Activated CD8-positive, alpha-beta T cell treated with anti-CD3 and anti-CD28 coated beads for 36 hours (primary cell): ENCODE measurements at places on chromosomes 13 and 19. TPM values are rescaled to one million over a fixed set of nuclear protein-coding genes. Genes with fewer than 3 reads are reported as not detected.

DNA sequence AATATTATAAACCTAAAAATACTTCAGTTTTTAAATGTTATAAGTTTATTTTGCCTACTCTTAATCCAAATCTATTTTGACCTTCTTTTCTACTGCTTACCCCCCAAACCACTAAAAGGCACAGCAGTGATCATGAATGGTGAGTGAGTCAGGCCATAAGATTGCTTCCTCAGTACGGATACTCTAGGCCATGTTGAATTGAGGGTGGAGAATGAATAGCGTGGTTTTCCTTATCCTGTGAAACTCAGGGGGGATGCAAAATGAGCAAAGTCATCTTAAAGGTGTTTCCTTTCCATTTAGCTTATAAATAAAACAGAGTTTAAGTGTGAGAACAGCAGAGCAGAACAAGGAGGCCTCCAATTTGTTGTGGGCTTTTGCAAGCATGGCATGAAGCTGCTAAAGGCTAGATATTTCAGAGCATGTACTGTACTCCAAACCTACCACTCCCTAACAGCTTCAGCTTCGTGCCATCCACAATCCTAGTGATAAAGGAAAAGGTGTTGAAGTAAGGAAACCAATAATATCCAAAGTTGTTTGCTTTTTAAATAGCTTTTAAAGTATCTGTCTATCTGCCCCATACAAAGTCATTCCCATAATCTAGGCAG, 25.0 kb downstream of the SERPINE3 start:
- no peak overlapping the region for H3K4me3 ChIP-seq
- H3K4me1 ChIP-seq, result peaks cover 14% of the 10 kb centered on the region
- H3K27ac ChIP-seq, result peak overlapping the region; percentile 4
- peaks cover 40% of the 10 kb centered on the region for H3K36me3 ChIP-seq

The ZNF442 gene
- total RNA-seq, result 1.8 TPM

GRCh38 chr19:55809381-55810058, 22.3 kb downstream of the NLRP11 start:
- H3K27ac ChIP-seq, result no peak overlapping the region
- H3K4me3 ChIP-seq, result no peak overlapping the region
- H3K36me3 ChIP-seq, result no peaks in the 10 kb centered on the region
- H3K4me1 ChIP-seq, result peaks cover 2% of the 10 kb centered on the region
- H3K27me3 ChIP-seq, result peaks cover 13% of the 10 kb centered on the region

The ZFP36 gene
- 74.6 TPM for total RNA-seq

DNA sequence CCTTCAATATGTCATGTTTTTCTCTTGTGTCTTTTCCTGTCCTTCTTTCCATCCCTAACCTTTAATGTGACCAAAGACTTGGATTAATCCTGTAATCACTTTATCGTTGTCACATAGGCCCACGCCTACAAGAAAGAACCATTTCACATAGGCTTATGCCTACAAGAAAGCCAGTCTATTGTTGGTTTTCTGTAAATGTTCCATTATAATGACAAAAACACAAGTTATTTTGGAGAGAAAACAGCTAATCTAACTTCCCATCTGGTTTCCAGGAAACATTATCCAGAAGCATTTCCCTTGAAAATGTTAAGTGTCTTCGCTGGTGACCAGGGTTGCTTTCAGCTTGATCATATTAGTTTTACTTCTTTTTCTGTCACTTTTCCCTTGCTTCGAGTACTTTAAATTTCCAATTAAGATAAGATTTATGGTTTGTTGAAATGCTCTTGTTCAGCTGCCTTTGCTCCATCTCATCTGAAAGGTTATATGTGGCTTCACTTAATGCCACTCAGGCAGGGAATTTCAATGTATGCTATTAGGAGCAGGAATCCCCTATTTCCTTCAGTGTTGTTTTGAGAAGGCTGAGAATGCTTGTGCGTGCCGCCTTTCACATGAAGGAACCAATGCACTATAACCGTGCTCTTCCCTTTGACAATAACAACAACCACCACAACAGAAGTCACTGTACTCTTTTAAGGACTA, 708.2 kb downstream of the EFNB2 start:
- no peak overlapping the region for H3K4me3 ChIP-seq
- no peak overlapping the region for H3K27ac ChIP-seq
- H3K4me1 ChIP-seq, result no peaks in the 10 kb centered on the region
- DNase-seq, result no peak
- peaks cover 1% of the 10 kb centered on the region for H3K27me3 ChIP-seq

DNA sequence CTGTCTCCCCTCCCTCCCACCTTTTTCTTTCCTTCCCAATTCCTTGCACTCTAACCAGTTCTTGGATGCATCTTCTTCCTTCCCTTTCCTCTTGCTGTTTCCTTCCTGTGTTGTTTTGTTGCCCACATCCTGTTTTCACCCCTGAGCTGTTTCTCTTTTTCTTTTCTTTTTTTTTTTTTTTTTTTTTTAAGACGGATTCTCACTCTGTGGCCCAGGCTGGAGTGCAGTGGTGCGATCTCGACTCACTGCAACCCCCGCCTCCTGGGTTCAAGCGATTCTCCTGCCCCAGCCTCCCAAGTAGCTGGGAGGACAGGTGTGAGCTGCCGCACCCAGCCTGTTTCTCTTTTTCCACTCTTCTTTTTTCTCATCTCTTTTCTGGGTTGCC, 6.9 kb downstream of the MYADM start:
- H3K27ac ChIP-seq, result peak overlapping the region; percentile 87
- H3K27me3 ChIP-seq, result no peaks in the 10 kb centered on the region
- H3K36me3 ChIP-seq, result peaks cover 41% of the 10 kb centered on the region
- H3K4me3 ChIP-seq, result peak overlapping the region; percentile 44

DNA sequence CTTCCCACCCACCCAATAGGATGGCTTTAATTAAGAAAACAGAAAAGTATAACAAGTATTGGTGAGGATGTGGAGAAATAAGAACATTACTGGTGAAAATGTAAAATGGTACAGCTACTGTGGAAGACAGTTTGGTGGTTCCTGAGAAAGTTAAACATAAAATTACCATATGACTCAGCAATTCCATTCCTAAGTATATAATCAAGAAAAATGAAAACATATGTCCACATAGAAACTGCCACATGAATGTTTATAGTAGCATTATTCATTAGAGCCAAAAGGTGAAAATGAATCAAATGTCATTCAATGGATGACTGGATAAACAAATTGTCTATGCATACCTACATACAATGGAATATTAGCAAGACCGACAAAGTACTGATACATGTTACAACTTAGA, 16.9 kb downstream of the DZIP1 start:
- no peak overlapping the region for H3K27ac ChIP-seq
- no peak overlapping the region for H3K4me3 ChIP-seq
- no peaks in the 10 kb centered on the region for H3K36me3 ChIP-seq
- H3K4me1 ChIP-seq, result no peaks in the 10 kb centered on the region
